ENCODE measurements at places on chromosomes 1 and 21.

- DNase-seq, result no peak
Measured at GRCh38 chr1:65409314-65409713, 11.2 kb upstream of the LEPR start.

- no peak for DNase-seq
Measured at GRCh38 chr1:164601399-164602100, 42.6 kb downstream of the PBX1 start.

- DNase-seq, result no peak
Measured at GRCh38 chr1:229266274-229266673, 4.6 kb upstream of the RAB4A start.

- DNase-seq, result no peak
Measured at GRCh38 chr1:169610108-169610507, 19.8 kb downstream of the SELP start.

DNA sequence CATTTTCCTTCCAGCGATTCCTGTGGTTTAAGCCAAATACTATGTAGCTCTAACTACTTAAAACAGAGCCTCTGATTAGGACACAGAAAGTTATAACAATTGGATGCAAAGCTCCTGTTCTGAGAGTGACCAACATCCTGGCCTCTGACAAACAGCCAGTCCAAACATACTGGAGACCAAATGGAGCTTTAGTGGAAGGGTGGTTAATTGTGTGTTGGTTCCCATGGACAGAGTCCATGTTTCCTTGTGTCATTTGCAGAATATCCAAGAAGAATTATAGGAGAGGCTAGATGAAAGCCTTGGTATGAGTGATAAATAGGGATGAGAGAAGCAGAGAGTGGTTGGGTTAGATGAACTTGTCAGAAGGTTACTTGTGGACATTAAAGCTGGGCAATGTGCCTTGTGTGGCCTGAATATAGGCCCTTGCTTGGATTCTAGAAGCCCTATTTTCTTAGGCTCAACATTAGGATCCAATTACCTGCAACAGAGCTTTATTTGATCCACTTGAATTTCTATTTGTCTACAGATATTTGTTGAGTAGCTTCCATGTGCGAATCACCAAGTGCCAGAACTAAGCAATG, 180.5 kb upstream of the GORAB start:
- DNase-seq, result no peak

GRCh38 chr21:29475329-29475728, 176.6 kb downstream of the BACH1 start:
- DNase-seq, result no peak

DNA sequence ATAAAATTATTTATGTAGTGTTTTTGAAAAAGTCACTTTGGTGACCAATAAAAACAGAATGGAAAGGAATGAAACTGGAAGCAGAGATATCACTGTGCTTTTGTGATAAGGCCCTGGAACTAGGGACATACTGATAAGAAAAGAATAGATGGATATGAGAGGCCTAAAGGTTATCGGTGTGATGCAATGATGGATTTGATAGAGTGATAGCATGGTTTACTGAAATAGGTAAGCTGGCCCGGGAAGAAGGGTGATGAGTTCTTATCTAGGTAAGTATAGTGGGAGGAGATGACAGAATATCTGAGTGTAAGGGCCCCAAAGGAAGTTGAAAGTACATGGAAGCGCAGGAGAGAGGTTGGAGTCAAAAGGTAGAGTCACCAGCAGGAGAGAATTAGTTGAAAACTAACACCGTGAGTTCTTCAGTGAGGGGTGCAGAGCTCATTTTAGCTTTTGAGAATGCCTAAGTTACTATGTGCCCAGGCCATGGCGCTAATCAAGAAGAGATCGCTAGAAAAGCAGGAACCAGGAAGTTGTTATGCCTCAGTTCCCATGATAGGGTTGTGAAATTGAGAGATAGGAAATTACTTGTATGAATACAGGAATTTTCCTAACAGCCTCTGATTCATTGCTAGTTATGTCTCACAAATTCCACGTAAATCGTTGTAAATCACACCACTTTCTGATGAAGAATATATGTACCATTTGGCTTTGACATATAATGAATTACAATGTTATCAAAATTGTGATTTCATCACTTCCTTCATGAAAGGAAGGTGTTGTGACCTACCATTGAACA, 115.3 kb downstream of the PLA2G4A start:
- DNase-seq, result no peak

GRCh38 chr1:98048244-98048643, 127.4 kb upstream of the DPYD start:
- no peak for DNase-seq

- DNase-seq, result no peak
Measured at GRCh38 chr1:25018110-25018735, 88.1 kb upstream of the RUNX3 start.

DNA sequence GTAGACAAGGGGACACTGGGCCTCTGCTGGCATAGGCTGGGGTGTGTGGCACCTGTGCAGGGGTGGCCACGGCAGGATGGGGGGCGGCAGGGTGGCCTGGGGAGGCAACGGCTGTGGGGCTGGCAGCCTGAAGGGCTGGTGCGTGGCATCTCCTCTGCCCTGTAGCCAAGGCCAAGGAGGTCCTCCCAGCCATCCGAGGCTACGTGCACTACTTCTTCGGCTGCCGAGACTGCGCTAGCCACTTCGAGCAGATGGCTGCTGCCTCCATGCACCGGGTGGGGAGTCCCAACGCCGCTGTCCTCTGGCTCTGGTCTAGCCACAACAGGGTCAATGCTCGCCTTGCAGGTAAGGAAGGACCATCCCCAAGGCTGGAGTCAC, 36.0 kb upstream of the LHX4 start:
- no peak for DNase-seq

DNA sequence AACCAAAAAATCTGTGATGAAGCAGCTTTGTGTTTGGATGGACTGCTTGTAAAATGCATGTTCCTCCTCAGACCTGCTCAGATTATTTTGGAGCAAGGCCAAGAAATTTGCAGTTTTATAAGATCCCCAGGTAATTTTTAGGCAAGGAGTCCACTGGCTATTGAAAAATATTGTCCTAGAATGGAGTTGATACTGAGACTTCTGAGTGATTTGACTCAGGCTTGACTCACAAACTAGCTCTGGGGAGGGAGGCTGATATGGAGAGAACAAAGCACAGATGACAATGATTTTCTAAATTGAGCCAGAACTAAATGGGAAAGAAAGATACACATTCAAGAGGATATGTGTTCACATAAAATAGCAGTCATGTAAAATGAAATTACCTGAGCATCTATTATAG, 36.7 kb downstream of the AGL start:
- DNase-seq, result no peak

GRCh38 chr1:203311368-203312301, 6.3 kb downstream of the BTG2 start:
- no peak for DNase-seq

DNA sequence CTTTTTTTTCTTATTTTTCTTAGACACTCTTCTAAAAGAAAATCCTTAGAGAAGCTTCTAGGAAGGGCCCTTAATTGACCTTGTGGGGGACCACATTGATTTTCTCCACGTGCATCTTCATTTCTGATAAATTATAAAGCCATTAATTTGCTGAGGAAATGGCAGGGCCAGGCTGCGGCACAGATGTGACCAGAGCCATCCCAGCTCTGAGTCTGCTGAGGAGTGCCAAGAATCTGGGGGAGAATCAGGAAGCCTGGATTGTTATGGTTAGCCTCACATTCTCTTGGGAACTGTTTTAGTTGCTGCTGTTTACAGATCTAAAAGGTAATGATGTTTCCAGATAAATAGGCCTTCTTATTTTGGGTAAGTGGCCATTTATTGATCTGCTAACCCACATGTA, 16.2 kb downstream of the PROX1 start:
- DNase-seq, result no peak

DNA sequence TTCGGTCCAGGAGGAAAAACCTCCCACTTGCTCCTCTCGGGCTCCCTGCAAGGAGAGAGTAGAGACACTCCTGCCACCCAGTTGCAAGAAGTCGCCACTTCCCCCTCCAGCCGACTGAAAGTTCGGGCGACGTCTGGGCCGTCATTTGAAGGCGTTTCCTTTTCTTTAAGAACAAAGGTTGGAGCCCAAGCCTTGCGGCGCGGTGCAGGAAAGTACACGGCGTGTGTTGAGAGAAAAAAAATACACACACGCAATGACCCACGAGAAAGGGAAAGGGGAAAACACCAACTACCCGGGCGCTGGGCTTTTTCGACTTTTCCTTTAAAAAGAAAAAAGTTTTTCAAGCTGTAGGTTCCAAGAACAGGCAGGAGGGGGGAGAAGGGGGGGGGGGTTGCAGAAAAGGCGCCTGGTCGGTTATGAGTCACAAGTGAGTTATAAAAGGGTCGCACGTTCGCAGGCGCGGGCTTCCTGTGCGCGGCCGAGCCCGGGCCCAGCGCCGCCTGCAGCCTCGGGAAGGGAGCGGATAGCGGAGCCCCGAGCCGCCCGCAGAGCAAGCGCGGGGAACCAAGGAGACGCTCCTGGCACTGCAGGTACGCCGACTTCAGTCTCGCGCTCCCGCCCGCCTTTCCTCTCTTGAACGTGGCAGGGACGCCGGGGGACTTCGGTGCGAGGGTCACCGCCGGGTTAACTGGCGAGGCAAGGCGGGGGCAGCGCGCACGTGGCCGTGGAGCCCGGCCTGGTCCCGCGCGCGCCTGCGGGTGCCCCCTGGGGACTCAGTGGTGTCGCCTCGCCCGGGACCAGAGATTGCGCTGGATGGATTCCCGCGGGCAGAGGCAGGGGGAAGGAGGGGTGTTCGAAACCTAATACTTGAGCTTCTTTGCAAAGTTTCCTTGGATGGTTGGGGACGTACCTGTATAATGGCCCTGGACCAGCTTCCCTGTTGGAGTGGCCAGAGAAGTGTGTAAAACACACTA, 45.3 kb downstream of the MRPL39 start:
- no peak for DNase-seq

- DNase-seq, result no peak
Measured at GRCh38 chr1:24226749-24227148, 39.7 kb upstream of the IFNLR1 start.

- no peak for DNase-seq
Measured at GRCh38 chr21:31030367-31031106, 7.7 kb downstream of the KRTAP19-8 start.

GRCh38 chr1:116255486-116256285, 117.4 kb upstream of the ATP1A1 start:
- no peak for DNase-seq

DNA sequence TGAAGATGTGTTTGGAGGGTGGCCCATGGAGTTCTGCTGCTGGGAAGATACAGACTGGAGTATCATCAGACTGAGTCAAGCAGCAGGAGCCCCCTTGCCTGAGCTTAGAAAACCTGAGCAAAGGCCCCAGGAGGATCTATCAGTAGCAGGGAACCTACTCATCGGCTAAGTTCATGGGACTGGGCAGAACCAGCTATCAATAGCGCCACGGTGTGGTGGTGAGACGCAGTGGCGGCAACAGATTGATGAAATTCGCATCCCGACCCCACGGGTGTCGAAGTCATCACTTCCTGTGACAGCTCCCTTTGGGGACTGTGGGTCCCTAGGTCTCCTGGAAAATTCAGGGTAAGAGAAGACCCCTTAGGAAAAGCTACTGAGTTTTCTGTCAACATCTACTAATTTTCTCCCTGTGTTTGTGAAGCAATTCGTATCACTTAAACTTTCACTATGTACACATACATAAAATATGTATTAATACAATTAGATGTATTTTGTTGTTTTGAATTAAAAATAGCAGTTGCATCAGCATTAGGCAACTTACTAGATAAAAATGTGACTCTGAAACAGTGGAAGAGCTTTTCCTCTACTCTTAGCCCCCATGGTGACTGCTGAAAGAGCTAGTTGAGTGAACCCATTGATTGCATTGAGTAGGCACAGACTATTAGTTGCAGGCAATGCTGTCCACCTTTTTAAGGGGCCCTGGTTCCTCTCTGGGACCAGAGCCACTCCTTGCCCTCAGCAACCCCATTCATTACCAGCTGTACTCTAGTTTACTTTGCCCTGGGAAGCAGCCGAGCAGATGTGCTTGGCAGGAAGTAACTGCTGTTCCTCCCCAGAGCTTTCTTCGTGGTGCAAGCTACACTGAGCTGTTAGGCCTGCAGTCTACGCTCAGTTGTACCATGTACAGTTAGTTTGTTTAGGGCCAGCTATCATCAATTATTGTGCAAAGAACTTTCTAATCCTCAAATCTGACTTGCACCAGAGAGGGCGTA, 7.3 kb upstream of the CACNA1S start:
- no peak for DNase-seq

GRCh38 chr1:115539736-115540135, 102.0 kb upstream of the VANGL1 start:
- DNase-seq, result no peak

DNA sequence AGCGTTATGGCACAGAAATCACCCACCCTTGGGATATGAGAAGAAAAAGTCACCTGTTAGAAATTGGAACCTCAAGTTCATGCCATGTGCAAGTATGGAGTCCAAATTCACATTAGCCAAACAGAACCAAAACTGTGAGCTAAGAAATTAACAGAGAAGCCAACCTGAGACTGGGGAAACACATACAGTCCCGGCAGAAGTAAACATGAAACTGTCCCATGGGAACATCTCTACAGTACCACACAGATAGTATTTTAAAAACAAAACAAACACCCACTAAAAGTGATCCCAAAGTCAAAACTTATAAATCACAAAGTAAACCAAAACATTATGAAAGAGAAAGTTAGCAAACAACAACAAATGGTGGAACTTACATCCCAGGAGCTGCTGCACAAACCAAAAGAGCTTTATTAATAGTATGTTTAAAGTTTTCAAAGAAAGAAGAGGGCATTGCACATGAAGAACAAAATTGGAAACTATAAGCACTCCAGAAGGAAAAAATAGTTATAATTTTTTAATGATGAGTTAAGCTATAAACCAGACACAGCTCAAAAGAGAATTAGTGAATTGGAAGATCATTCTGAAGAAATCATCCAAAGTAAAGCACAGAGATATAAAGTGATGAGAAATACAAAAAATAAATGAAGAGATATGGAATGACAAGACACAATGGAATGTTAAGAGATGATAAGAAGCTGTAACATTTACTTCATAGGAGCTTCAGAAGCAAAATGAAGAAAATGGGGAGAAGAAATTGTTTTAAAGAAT, 83.5 kb upstream of the COA6 start:
- DNase-seq, result no peak

GRCh38 chr1:233496993-233497392, 116.9 kb upstream of the KCNK1 start:
- no peak for DNase-seq

DNA sequence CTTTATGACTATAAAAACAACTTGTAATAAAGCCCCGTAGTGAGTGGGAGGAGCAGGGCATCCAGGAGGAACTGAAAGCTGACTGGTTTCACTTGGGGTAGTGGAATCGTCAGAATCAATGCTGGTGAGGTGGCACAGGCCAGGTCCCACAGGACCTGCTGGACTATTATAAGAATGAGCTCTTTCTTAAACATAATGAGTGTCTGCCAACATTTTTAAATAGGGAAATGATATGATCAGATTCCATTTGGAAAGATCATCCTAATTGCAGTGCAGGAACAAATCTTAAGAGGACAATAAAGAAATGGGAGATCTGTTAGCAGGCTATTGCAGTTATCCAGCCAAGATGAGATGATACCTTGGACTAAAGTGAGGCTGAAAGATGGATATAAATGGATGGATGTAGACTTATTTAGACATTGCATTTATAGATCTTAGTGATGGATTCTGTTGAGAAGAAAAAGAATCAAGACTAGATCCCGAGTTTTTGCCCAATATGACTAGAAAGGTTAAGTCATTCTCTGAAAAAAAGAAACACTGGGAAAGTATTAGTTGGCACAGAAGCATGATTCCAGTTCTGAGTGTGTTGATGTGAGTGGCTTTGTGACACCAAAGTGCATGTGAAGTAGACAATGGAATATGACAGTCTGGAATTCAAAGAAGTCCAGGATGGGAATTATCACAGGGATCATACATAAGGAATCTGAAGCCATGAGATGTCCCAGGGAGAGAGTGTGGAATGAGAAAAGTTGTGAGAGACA, 153.3 kb upstream of the SGIP1 start:
- no peak for DNase-seq

- no peak for DNase-seq
Measured at GRCh38 chr1:180291004-180291403, 60.9 kb downstream of the LHX4 start.

Measured in cerebellar nuclear complex (tissue), 1 donor.